ENCODE measurements at places on chromosomes 4 and X.

- DNase-seq: no peak
Measured at GRCh38 chr4:85672959-85673358, 198.0 kb downstream of the ARHGAP24 start.

DNA sequence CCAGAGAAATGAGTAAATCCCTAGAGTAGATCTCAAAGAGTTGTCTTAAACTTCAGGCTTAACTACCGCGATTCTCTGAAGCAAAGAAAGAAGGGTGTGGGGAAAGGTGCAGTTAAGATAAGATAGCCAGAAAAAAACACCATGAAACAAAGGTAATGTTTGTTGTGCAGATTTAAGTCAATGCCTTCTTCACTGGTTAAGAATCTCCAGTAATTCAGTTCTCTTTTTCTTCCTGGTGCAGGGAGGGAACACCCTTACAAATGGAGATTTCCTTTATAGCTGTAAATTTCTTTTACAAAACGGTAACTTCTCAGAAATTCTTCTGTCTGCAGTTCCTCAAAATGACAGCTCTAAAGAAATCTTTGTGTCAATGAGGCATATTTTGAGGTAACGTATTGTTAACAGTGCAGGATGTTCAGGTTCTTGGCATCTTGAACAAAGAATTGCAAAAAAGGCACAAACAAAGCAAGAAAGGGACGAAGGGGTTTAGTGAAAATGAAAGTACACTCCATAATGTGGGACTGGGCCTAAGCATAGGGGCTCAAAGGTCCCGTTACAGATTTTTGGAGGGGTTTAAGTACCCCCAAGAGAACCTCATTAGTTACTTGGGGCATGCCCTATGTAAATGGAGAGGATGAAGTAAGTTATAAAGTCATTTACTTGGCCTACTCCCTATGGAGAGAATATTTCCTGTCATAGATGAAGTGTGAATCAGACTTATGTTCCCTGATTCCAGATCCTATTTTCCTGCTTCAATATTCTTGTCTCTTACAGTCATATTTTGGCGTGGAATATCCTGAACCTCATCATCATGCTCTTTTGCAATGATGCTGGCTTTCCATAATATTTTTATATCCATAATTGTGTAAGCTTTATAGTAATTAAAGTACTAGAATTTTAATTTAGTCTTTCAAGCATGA, 492.0 kb downstream of the PCDH11X start:
- DNase-seq: no peak

- no peak for DNase-seq
Measured at GRCh38 chr4:174474457-174475075, 47.7 kb downstream of the HPGD start.

DNA sequence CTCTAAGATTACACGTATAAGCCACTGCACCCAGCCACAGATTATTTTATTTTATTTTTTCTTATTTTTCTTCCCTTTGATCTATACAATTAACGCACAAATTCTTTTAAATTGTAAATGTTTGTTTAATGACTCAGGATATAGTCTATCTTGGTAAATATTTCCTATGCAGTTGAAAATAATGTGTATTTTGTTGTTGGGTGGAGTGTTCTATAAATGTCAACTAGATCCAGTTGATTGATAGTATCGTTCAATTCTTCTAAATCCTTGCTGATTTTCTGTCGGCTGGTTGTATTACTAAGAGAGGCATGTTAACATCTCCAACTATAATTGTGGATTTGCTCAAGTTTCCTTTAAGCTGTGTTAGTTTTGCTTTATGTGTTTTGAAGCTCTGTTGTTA, 92.0 kb downstream of the TRAPPC11 start:
- DNase-seq: no peak

GRCh38 chrX:139967750-139968149, 2.4 kb upstream of the CXorf66 start:
- DNase-seq: no peak

DNA sequence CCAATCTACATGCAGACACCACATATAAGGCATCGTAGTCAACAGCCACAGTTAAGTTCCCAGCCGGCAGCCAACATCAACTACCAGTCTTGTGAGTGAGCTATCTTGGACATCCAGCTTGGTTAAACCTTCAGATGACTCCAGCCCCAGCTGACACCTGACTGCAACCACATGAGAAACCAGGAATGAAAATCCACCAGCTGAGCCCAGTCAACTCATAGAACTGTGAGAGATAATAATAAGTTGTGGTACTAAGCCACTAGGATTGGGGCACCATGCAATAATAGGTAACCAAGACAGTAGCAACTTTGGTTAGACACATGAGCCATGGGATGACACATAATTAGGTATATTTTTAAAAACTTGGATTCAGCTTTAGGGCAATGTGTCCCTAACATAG, 188.1 kb upstream of the BCOR start:
- no peak for DNase-seq

GRCh38 chrX:14398725-14399124, 130.6 kb upstream of the GLRA2 start:
- no peak for DNase-seq

- DNase-seq: no peak
Measured at GRCh38 chr4:145843639-145844038, 95.0 kb downstream of the ZNF827 start.

DNA sequence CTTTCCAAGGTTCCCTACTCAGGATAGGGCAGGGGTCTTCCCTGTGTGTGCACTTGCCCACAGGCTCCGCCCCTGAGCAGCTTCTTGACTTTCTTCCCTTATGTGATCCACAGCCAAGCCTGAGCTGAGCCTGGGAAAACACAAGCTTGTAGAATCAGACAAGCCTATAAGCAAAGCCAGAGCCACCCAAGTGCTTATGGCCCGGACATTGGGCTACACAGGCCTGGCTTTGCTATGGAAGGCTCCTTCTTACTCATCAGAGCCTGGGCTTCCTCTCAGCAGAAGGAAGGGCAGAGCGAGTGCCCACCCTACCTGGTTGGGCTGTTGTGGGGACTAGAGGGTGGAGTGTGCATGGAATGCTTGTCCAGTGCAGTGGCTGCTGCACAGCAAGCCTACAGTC, 1.3 kb upstream of the TNIP2 start:
- no peak for DNase-seq

DNA sequence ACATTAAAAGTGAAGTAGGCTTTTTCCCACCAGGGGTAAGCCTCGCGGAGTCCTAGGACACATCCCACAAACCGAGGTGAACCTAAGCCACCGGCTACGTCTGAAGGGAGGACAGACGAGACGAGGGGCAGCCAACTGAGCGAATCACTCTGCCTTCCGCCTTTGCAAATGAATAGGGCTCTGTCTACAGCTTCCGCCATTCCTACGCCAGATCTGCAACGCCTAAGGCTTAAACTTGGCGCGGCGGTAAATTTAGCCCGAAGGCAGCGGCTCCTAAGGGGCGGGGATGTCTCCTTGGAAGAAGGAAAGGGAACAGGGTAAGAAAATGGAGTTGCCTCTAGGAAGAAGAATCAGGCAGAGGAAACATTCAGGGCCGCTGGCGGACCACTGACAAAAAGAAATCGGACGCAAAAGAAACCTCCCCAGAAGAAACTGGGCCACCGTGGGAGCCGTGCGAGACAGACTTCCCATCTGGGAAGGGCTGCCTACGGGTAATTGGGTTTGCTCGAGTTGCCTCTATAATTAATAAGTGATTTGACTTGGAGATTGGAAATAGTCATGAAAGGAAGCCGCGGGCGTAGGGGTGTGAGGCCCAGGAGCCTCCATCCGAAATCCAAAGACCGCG, 90.5 kb downstream of the BCOR start:
- no peak for DNase-seq

GRCh38 chr4:2786152-2786671, 6.7 kb upstream of the SH3BP2 start:
- no peak for DNase-seq

GRCh38 chr4:168486912-168487281, 6.6 kb upstream of the DDX60L start:
- peak; percentile 60 for DNase-seq

- peak; percentile 94 for DNase-seq
Measured at GRCh38 chr4:74109870-74110605, 11.0 kb upstream of the CXCL2 start.

DNA sequence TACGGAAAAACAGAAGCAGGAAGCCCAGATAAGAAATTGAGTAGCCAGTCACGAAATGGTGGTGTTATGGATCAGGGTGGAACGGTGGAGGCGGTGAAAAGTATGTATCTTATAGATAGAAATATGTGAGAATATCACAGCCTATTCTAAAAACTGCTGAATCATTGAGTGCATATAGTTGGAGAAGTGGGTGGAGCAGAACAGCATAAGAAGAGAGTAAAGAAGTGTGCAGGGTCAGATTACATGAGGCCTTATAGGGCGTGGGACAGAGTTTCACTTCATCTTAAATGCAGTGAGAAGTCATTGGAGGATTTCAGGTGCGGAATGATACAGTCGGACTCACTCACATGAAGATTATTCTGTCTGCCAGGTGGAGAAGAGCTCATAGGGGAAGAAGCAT, 293.1 kb downstream of the TRIML1 start:
- no peak for DNase-seq

GRCh38 chr4:74456849-74457395, 12.0 kb downstream of the AREG start:
- no peak for DNase-seq

DNA sequence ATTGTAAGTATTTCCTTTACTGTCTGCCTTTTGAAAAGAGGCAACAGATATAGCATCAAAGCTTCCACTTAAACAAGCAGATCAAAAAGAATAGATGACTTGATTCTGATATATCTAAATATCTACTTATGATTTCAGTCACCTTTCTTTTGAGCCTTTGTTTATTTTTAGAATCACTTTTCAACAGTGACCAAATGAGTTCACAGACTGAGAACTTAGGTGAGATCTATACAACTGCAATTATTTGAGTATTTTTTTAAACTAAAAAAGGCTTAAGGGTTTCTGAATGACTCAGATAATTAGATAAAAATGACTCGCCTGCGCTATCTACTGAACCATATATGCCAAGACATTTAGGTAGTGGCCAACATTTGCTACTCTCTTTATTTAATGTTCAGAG, 166.7 kb upstream of the KCNIP4 start:
- no peak for DNase-seq

DNA sequence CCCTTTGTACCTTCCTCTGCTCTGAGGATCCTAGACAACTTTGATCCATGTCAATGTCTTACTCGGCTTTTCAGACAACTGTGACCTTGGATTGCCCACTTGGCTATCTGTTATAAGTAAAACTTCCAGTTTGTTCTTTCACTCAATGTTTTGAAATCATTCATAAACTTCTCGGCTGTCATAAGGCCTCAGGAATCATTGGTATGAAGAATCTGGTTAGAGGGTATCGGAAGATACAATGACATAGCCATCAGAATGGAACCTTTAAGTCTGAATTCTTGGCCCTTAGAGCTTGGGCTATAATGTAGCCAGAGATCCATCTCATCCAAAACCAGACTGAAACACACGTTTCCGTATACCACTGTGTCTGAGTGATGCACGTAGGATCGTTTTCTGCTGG, 59.0 kb upstream of the WDR1 start:
- no peak for DNase-seq

DNA sequence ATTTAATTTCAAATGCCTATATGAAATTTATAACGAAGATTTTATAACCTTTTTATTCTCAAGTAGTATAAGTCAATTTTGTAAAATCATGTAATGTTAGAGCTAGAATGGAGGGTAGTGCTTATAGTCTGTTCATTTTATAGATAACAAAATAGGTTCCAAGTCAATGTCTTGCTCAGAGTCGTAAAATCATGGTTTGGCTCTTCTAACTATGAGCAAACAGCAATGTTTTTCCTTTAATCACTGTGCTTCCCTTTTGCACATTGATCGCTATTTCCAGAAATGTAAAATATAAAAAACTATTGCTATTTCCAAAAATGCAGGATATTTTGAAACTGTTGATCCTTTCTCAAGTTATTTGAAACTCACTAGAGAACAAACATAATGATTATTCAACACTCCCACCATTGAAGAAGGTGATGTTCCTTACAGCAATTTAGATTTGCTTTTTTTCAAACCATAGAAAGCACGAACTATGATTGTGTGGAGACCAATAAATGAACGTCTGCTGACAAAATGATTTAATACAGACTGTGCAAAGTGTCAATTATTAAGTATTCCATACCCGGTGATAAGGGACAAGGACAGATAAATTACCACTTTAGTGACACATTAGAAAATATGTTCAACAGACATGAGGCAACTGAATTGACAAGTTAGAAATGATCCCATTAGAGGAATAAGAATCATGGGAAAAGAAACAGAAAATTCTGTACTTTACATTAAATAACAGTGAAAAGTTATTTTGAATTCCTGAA, 412.1 kb upstream of the TECRL start:
- DNase-seq: no peak

DNA sequence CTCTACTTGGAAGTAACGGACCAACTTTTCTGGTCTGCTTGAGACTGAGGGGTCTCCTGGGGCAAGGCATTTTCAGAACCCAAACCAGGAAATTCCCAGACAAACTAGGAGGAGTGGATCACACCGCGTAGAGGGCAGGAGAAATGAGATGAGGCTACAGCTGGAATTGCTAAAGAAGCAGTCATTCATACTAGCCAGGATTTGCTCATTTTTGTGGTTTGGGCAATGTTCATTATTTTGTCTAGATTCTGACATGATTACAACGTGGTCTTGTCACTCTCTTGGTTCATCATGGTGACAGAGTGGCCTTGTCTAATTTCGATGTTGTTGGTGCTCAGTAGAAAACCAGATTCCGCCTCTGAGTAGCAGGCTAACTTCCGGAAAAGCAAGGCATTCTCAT, 63.2 kb downstream of the BANK1 start:
- no peak for DNase-seq

DNA sequence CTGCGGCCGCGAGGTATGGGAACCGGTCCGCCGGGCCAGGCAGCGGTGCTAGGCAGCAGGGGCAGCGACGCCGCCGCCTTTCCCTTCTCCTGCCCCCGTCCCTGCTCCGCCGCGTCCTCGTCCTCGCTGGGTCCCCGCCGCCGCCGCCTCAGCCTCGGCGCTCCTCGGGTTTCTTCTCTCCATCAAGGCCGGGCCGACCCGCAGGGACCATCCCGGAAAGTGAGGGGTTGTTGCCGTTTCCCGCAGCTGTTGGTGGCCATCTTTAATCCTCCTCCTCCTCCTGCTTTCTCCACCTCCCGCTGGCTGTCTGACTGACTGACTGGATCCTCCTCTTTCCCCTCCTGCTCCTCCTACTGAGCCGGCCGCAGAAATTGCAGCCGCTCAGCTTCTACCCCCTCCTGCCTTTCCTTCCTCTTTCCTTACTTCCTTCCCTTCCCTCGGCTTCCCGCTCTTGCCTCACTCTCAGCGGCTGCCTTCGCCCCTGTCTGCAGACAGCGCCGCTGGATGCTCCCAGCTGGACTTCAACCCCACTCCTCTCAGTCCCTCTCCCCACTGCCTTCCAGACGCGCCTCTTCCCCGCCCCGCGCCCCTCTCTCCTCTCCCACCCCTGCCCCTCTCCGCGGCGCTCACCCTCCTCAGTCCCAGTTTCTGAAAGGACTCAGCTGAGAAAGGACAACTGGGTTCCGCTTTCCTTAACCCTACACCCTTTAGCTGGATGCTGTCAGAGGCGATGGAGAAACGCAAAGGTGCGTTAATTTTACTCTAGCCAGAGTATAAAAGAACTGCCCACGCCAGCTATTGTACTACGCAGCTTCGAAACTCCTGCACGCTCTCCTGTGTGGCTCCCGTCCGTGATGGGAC, at the start of gene WDFY3:
TSS of gene WDFY3 (minus strand) at position 309 of the 861 bp plus-strand sequence. CDS start 106,099 bp downstream, outside the sequence.
- peak; percentile 89 for DNase-seq

- no peak for DNase-seq
Measured at GRCh38 chr4:89270792-89271191, 36.8 kb downstream of the GPRIN3 start.
